ENCODE measurements at places on chromosomes 2 and 18.

DNA sequence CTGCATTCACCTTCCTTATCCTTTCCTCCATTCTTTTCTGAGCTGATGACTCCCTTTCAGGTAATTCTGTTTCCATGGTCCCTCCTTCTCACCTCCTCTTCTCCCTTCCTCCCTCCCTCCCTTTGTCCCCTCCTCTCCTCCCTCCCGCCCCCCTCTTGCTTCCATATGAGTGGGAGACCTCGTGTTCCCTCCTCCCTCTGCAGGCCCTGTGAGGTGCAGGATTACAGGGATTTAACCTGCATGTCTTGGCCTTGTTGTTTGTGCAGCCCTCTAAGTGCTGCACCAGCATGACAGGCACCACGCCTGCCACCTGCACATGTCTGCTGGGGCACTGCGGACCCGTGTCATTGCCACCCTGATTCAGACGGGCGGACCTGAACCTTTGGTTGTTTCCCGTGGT, 103.1 kb downstream of the SNTG2 start:
- no peak for DNase-seq

- no peak for DNase-seq
Observed at GRCh38 chr2:148593421-148593820, 51.1 kb upstream of the EPC2 start.

- no peak for DNase-seq
Observed at GRCh38 chr2:237345891-237346640, 67.9 kb downstream of the COL6A3 start.

DNA sequence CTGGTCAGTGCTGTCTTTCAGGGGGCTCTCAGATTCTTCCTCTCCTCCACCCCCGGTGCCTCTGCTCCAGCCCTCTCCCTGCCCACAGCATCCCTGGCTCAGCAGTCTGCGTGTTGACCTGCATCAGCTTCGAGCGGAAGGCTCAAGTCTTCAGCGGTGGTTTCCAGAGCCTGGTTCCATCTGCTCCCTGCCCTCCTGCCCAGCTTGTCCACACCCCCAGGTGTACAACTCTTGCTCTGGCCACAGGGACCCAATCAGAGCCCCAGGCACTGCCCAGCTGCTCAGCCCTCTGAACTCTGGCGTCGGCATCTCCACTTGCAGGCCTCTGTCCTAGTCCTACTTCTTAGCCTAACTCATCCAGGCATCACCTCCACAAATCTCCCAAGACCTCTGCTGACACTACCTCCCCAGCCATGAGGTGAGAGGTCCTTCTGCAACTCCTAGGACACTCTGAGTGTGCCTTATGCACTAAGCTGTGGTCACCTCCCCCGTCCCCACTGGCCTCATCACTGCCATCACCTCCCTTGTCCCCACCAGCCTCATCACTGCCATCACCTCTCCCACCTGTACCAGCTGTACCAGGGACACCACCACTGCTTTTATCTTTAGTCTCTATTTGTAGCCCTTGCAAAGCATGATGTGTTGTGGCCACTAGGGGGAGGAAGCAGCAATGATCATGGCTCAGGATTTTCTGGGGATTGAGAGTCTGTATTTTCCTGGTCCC, 60.9 kb downstream of the EDAR start:
- peak; percentile 26 for DNase-seq

DNA sequence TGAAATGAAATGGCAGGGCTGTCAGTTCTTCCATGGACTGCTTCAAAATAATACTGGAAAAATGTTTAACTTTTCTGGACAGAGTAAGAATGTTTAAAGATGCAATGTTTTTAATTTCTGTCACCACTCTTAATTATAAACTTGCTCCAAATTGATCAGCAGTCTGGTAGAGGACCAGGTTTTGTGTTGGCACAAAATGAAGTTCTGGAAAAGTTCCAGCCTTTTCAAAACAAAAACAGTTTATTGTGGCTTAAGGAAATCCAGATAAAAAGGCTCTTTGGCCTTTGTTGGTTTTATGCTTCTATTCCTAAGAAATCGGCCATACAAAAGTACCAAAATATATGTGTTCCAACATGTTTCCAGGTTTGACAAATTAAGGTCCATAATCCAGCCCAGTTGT, 48.8 kb downstream of the PTRHD1 start:
- DNase-seq, result no peak

- peak; percentile 33 for DNase-seq
Observed at GRCh38 chr18:74961596-74961995, 247.3 kb downstream of the PTGR3 start.

DNA sequence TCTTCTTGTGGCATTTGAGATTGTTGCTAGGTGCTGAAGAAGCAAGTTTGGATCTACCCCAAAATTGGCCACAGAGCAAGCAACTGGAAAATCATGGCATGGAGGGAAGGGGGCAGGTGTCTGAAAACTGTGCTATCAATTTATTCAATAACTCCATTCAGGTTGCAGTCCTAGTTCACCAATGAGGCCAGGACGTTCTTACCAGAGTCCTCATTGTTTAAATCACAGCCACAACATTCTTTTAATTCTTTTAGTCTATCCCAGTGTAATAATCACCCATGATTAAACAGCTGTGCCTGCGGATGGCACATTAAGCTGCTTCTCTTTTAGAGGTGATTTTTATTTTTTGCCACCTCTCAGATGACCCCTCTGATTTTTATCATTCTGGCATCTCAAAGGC, 103.5 kb downstream of the ANKRD44 start:
- DNase-seq, result no peak
